ENCODE measurements at places on chromosomes 7 and 10.

DNA sequence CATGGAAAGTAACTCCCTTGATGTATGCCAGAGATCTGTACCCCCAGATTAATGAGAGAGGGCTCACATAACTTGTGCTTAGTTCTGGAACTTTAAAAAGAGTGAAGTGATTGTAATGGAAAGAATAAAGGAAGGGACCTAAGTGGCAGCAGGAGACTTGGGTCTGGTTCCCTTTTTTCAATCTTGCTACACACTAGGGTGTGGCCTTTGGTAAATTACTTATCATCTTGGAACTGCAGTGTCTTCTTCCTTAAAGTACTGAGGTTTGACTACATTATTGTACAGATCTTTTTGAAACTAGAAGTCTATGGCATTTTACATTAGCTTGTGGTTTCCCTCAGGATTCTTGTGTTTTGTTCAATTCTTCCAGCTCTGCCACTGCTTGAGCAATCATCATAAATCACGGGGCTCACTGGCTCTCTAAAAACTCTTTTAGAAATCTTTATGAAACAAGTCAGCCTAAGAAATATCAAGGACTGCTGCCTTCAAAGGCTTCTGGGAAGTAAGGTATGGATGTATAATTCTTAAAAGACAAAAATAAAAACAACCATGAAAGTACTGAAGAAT is 22.5 kb upstream of the CHRM2 start:
- no peak for DNase-seq

DNA sequence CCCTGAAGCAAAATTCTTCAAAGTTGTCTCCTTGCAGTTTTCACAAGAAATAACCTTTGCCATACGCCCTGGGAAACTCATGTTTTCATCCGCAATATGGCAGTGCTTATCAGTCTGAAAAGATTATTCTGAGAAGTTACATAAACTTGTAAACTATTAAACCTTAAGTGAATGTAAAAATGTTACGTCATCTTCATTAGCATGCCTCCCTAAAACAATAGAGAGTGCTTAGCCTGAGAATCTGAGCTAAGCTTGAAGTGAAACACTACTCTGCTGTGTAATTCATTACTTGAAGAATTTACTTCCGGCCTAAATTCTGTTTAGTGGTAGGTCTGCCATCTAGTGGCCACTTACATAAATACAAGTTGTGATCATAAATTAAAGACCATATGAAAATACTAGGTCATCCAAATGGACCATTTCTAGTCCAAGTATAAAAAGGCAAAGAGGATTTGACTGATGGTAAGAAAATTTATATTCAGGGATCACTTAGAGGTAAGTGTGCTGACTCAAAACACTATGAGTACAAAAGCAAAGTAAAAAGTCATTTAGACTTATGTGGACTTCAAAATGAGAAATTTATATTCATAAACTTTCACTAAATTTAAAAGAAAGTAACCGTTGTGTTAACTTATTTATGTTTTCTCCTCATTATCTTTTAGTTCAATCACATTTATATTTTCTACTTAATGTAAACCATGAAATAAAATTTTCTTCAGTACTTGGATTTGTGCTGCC is 745.1 kb upstream of the LRRTM3 start:
- peak; percentile 34 for DNase-seq

- no peak for DNase-seq
These were observed 39.7 kb upstream of the MKRN1 start for GRCh38 chr7:140519007-140519399.

DNA sequence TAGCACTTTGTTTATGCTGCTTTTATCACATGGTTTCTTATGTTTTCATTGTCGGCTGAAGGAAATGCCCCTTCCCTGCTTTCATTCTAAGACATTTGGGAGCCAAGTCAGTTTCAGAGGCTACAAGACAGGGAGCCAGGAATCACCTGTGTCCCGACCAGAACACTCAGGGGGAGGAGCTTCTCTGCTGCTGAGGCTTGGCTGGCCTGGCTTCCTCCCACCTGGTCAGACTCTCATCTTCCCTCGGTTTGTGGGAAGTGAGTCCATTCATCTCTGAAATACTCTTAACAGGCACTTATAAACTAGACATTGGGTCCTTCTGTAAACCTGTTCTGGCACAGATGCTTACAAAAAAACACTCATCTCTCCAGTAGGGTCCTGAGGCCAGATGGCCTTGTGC is 19.6 kb upstream of the GOLGA7B start:
- DNase-seq, result no peak

- DNase-seq, result no peak
These were observed 39.8 kb upstream of the C10orf67 start for GRCh38 chr10:23384364-23384763.

DNA sequence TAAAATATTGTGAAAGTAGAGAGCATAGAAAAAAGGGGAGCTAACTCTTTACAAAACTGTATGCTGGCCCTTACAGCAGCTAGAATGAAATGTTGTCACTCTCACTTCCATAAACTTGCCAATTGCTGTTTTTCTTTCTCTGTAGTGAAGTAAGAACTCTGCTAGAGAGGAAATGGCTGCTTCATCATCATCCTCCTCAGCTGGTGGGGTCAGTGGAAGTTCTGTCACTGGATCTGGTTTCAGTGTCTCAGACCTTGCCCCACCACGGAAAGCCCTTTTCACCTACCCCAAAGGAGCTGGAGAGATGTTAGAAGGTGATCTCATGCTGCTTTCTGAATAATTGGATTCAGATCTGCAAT is 7.6 kb upstream of the ASCC1 start:
- no peak for DNase-seq

DNA sequence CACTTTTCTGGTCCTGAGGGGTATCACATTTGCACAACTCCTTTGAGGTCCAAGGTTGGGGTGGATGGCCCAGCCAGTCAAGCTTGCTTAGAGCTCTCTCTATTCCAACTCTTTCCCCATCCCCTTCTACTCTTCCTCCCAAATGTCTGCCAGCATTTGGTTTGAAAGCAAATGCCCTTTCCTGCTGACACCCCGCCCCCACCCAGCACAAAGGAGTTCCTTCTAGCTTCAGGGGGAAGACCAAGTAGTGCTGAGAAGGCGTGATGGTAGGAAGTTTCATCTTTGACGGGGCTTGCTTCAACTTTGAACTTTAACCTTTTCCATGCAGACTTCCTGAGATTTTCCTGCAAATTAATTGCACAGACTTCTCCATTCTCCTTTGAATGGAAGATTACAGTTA is 137.5 kb upstream of the TCF7L2 start:
- DNase-seq, result no peak

DNA sequence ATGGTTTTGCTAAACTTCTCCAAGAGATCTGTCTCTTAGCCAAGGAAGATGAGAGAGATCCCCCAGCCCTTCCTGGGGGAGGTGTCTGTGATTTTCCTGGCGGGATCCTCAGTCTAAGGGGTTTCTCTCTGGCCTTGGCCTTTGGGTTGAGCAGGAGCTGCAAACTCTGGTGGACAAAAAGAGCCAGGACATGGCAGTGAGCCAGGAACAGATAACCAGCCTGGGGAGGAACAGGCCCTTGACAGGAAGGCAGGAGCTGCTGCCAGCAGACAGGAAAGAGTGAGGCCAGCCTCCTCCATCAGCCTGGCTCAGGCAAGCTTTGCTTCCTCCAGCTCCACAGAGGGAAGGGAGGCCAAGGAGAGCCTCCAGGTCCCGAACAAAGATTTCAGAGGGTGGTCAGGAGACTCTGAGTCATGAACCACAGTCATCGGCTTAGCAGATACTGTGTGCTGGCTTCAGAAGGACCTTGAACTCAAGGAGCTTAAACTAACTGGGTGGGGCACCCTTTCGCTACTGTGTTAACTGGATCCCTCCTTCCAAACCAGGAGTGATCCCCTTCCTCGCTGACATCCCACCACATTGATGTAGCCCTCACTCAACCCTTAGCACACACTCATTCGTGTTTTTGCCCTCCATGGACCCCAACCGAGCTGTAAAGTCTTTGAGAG is 34.7 kb downstream of the DDIT4 start:
- DNase-seq, result no peak

- no peak for DNase-seq
These were observed 2.0 kb downstream of the PLXNA4 start for GRCh38 chr7:132574223-132574622.

- no peak for DNase-seq
These were observed 220.0 kb upstream of the KCND2 start for GRCh38 chr7:120052884-120053382.

GRCh38 chr7:147803606-147804005 is 787.0 kb upstream of the C7orf33 start:
- DNase-seq, result no peak

GRCh38 chr7:76016191-76016947 is 22.0 kb upstream of the TMEM120A start:
- DNase-seq, result no peak

DNA sequence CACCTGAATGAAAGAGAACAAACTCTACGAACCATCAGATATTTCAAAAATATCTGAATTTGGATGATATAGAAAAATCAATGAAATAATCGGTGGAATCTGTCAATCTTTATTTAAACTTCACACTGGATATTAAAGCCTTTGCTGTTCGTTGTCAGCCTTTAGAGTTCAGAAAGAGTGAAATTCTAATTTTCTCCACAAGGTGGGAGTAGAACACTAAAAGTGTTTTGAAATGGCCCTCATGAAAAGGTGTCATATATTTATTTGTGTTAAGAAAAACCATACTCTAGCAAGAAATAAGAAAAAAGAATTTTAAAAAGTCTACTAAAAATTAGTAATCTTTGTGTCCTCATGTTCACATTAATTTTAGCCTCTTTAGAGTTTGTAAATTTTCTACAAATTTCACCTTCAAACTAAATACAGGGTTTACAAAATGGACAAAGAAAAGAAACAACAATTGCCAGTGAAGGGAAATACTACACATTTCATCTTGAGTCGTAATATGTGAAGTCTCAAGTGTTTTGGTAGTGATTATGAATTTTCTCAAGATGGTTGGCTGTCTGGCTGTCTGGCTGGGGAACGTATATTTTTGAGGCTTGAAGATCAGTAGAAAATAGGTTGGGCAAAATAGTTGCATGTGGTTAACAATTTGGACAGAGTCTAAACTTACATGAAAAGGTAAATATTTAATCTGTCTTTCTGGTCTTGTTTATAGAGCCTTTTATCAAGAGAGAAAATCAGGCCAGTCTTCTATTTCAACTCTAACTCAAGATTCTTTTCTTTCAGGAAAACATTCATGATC is 43.7 kb downstream of the DNAJB9 start:
- DNase-seq, result no peak

DNA sequence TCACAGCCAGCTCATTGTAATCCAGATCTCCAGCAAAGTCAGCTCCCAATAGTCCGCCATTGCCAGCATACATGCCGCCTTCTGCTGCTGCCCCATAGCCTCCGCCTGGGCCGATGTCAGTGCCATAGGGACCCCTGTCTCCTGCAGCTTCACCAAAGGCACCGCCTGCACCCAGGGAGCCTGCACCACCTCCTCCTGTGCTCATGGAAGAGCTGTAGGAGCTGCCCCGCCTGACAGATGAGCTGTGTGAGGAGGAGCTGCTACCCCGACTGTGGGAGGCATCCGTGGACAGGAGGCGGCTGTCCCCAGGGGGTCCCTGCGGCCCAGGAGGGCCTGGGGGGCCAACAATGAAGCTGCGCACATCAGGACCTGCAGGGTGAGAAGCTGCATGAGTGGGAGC is 51.7 kb downstream of the COL17A1 start:
- DNase-seq, result no peak

- no peak for DNase-seq
These were observed 5.8 kb downstream of the LIPJ start for GRCh38 chr10:88592381-88592780.

DNA sequence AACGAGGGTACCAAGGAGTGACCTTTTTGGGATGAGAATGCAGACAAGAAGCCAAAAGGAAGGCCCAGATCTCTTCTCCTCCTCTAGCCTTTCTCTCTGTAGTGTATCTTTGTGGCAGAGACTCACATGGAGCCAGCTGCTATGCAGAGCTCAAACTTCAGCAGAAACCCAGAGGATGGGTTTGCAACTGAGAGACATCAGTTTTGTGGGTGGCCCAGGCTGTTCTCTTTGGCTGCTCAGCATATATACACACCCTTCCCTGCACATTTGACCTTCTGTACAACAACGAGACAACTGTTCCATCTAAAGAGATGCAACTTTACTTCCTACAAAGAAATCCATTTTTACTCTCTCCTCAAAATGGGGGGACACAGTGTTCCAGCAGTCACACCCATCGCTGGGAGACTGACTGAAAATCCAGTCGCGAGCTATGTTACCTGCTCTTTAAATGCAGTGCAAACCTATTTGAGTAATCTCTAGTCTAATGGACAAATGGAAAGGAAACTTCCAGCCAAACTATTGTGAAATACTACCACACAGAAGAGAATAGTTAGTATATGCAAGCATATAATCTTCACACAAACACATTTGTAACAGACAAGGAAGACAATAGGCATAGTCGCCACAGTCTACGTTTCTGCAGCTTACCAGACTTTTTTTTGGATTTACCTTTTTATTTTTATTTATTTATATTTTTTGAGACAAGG is 51.2 kb downstream of the GTF2I start:
- no peak for DNase-seq

DNA sequence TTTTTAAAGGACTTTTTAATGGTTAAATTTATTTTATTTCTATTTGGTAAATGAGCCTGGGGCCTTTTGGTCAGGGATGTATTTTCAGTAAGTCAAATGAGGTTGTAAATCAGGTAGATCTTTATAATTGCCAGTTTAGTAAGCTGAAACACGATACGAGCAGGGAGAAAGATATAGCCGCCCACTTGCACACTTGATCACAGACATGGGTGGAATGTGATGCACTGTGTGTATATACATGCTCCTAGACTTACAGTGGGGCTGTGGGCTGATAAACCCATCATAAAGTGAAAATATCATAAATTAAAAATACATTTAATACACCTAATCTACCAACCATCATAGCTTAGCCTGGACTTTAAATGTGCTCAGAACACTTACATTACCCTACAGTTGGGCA is 119.4 kb upstream of the SAMD8 start:
- DNase-seq, result no peak

- no peak for DNase-seq
These were observed 34.6 kb downstream of the RHEB start for GRCh38 chr7:151484971-151485707.

DNA sequence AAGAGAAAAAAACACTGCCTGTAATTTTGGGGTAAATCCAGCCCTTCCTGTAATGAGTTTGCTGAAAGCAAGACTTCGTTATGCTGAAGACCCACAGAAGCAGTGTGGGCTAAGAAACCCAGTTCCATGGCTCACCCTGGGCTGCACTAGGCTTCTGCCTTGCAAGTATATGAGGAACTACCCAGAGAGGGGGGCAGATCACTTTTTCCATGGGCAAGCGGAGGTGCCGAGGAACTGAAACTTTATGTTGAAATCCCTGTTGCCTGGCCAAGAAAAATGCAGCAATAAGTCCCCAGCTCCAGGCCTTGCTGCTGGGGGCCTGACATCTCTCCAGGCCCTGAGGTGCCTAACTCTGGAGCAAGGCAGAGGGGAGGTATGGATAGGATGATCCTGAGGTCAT is 8.5 kb downstream of the RASSF4 start:
- DNase-seq, result no peak

Data from GM12864 (cell line).